ENCODE measurements at places on chromosomes 3 and 15.

DNA sequence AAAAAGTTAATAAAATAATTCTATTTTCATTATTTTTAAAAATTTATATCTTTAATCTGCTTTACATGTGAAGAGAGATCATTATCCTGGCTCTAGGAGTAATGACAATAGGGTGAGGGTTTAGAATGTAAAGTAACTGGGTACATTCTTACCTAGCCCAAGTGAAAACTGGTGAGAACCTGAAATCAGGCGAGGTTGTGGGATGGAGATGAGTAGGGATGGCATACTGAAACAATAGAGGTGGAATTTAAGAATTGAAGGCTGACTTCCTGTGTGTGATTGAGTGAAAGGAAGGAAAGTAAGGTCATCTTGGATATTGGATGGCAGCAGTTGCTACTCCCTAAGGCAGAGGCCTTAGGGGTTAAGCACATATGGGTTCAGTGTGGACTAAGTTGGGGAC, 82.7 kb downstream of the MYRIP start:
- no peak for DNase-seq

GRCh38 chr3:100537646-100538338, 45.4 kb downstream of the TMEM45A start:
- DNase-seq: no peak

DNA sequence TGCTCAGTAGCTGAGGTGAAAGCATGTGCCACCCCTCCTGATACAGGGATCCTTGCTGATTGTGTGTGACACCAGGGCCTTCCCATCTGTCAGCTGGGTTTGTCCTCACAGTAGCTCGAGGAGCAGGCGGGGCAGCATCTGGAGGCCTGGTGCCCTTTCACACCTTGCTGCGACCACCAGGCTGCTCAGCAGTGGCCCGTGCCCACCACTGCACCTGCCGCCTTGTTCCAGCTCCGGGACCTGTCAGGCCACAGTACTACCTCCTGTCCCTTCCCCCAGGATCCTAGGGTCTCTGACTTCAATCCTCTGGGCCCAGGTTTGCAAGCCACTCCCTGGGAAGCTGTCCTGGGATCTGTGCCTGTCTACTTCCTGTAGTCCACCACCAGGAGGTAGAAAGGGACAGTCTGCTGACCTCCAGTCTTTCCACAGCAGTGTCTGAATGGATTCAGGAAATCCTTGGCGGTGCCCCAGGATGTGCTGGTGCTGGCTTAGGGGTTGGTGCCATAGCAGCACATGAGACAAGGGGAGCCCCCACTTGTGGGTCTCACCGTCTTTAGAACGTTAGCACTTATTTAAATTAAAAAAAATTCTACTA, 27.5 kb downstream of the APBA2 start:
- no peak for DNase-seq

- DNase-seq: no peak
These were observed 159.8 kb downstream of the MBNL1 start for GRCh38 chr3:152428577-152428976.

GRCh38 chr3:61358364-61358763, 107.1 kb upstream of the FHIT start:
- no peak for DNase-seq

- DNase-seq: no peak
These were observed 30.5 kb downstream of the HERC1 start for GRCh38 chr15:63803106-63803886.

DNA sequence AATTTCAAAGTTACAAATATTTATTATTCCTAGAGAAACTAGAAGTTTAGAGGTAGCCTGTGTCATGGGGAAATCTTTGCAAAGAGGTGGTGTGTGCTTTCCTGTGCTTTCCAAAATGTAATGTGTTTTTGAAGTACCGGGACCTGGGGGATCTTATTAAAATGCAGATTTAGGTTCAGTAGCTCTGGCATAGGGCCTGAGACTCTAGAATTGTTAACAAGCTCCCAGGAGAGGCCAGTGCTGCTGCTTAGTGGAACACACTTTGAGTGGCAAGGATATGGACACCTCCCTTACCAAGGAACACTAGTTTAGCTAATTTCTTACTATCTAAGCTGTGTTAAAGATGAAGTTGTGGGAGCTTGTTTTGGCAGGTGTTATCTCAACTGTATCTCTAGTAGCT, 428.9 kb downstream of the VGLL3 start:
- DNase-seq: no peak

- no peak for DNase-seq
These were observed 534.4 kb downstream of the ZNF385D start for GRCh38 chr3:21216598-21216997.

DNA sequence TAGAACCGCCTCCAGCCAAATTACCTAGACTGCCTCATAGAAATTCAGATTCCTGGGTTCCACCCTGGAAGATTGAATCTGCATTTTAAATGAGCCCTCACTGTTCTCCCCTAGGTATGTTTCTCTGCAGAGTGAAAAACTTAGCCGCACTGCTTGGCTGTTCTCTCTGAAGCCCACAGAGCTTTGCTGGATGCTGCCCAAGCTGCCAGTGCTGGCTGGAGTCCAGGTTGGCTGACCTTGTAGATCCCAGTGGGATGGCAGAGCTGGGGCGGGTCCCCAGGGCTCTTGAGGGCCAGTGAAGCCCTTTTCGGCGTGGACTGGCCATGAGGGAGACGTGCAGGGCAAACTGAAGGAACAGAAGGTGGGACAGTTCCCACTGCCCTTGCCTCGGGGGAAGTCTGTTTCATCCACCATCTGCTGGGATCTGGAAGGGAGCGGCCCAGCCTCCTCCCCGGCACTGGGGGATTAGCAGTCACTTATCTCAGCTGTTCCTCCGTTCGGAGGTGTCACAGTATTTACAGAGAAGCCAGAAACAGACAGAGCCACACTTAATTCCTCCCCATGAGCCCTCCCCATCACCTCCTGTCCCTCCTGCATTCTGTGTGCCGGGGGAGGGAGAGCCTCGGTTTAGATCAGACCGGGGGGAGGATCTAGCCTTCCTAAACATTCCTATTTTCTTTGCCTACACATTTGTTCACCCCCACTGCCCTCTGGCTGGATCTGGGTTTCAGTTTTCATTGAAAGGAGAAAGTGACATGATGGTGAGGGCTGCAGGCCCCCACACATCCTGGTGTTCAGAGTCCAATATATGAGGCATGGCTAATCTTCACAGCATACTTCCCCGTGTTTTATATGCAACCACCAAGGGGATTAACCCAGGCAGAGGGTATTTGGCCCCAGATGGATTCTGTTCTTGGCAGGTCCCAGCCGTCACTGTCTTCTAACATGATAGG, 4.1 kb upstream of the ACTC1 start:
- no peak for DNase-seq

GRCh38 chr15:83554558-83554957, 99.4 kb upstream of the ADAMTSL3 start:
- no peak for DNase-seq

GRCh38 chr3:126466886-126467610, 8.6 kb downstream of the ZXDC start:
- DNase-seq: no peak

DNA sequence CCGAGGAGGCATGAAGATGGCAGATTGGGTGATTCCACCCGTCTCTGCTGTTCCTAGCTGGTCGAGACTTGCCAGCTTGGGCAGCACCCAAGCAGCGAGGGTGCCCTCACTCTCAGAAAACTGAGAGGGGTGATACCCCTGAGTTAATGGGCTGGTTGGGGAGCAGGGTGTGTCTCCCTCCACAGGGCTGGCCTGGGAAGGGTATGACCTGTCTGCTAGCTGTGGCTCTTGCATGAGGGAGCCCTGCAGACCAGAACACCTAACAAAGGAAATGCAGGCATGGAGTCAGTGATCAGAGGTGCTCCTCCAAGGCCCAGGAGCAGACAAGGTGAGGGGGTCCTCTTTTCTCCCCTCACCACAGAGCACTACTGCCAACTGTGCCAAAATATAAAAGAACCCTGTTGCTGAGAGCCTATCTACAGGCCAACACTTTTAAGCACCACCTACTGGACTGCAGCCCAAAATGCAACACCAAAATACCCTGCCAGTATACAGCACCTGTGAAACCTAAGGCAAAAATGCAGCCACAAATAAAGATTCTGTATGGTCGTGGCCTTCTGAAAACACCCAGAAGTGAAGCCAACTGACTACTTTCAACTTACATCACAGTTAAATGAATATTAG, 35.8 kb upstream of the PPM1L start:
- no peak for DNase-seq

DNA sequence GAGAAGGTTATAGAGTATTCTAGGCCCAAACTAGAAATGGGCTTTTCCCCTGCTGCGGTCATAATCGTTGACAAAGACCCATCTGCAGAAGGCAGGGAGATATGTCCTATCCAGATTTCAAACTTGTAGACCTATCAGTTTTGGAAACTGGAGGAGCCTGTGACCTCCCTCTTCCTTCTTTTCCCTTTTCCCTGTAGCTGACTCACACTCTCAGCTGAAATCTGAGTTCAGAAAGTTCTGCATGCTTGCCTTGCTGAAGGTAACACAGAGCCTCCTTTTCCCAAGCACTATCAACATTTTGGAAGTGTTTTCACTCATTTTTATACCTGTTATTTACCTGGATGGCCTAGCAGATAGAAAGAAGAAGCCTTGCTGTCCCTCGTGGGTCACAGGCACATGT, 59.1 kb upstream of the PSMD6 start:
- DNase-seq: no peak
